ENCODE measurements at places on chromosomes 2 and 18. TPM values are rescaled to one million over a fixed set of nuclear protein-coding genes. Genes with fewer than 3 reads are reported as not detected.
A peak's percentile ranks its signal among the peaks of the same experiment; 100 is the strongest.

GRCh38 chr2:98444436-98445176, at the start of gene INPP4A:
Gene INPP4A, plus strand, starts transcription at chr2:98444858. Its CDS starts 75,191 bp downstream, at chr2:98520049.
- peaks cover 42% of the 10 kb centered on the region for H3K36me3 ChIP-seq
- H3K27ac ChIP-seq: peak within 1 kb of the TSS; percentile 90
- no peaks in the 10 kb centered on the region for H3K27me3 ChIP-seq
- H3K4me1 ChIP-seq: peaks cover 40% of the 10 kb centered on the region
- peak; percentile 82 for DNase-seq

KLHL14 gene
- total RNA-seq: not detected

RAB17 gene
- not detected for total RNA-seq

DNA sequence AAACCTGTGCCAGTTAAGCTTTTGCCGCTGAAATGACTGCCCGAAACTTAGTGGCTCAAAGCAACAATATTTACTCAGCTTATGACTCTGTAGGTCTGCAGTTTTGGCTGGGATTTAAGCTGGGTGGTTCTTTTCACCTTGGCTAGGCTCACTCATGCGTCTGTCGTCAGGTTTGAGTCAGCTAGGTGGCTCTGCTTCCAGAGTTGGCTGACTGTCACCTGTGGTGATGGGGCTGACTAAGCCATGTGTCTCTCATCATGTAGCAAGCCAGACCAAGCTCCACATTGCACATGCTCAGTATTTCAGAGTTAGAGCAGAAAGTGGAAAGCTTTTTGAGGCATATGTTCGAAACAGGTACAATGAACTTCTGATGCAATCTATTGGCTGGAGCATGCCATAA, 354.8 kb downstream of the MEIS1 start:
- H3K4me1 ChIP-seq: no peaks in the 10 kb centered on the region
- no peak overlapping the region for H3K4me3 ChIP-seq
- H3K36me3 ChIP-seq: no peaks in the 10 kb centered on the region
- no peak overlapping the region for H3K27ac ChIP-seq
- H3K27me3 ChIP-seq: no peaks in the 10 kb centered on the region

GRCh38 chr18:47953471-47953931, 23.0 kb upstream of the SMAD2 start:
- DNase-seq: peak; percentile 76
- H3K36me3 ChIP-seq: no peaks in the 10 kb centered on the region
- H3K4me1 ChIP-seq: peaks cover 18% of the 10 kb centered on the region
- H3K4me3 ChIP-seq: peak overlapping the region; percentile 40
- peak overlapping the region; percentile 91 for H3K27ac ChIP-seq

GRCh38 chr2:183536290-183536689, 412.0 kb downstream of the NUP35 start:
- no peaks in the 10 kb centered on the region for H3K4me1 ChIP-seq
- H3K36me3 ChIP-seq: no peaks in the 10 kb centered on the region
- H3K4me3 ChIP-seq: no peak overlapping the region
- no peak for DNase-seq

GRCh38 chr18:75349668-75350511, 77.6 kb downstream of the SMIM21 start:
- no peaks in the 10 kb centered on the region for H3K4me1 ChIP-seq
- H3K27ac ChIP-seq: no peak overlapping the region
- no peak for DNase-seq
- no peak overlapping the region for H3K4me3 ChIP-seq
- peaks cover 2% of the 10 kb centered on the region for H3K36me3 ChIP-seq
- no peaks in the 10 kb centered on the region for H3K27me3 ChIP-seq

DNA sequence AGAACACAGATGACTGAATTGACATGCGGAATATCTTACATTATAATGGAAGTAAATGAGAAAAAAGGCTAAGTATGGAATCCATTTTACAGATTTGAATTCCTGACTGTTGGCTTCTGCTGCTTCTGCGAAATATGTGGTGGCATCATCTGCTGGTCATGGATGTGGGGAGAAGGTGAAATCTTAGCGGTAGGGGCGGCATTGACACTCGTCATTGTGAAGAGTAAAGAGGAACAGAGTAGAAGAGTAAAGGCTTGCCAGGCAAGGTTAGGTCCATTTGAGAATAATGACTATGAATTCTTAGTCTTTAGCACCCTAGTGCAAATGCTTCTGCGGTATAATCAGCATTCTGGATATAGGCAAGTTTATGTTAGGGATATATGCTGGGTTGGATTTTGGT, 32.4 kb downstream of the ACTR3 start:
- no peak for DNase-seq
- no peak overlapping the region for H3K4me3 ChIP-seq
- H3K36me3 ChIP-seq: peaks cover 40% of the 10 kb centered on the region
- no peaks in the 10 kb centered on the region for H3K27me3 ChIP-seq
- H3K27ac ChIP-seq: no peak overlapping the region
- peaks cover 35% of the 10 kb centered on the region for H3K4me1 ChIP-seq

DNA sequence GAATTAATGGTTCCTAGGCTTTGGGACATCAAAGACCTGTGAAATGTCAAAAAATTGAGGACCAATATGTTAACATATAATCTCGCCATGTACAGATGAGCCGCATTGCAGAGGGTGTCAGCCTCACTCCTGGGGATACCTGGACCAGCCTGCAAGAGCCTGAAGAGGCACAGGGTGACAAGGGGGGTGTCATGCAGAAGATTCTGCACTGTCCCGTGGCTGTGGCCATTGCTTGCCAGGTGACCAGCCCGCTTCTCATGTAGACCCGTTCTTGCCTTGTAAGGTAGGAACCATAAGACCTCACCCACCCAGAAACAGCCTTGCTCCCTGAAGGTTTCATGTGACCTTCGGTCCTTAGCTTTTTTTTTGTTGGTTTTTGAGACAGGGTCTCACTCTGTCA, 37.5 kb downstream of the TMEM37 start:
- no peak overlapping the region for H3K27ac ChIP-seq
- H3K4me3 ChIP-seq: no peak overlapping the region
- no peaks in the 10 kb centered on the region for H3K36me3 ChIP-seq
- no peak for DNase-seq
- H3K4me1 ChIP-seq: peaks cover 2% of the 10 kb centered on the region
- H3K27me3 ChIP-seq: peaks cover 5% of the 10 kb centered on the region

DNA sequence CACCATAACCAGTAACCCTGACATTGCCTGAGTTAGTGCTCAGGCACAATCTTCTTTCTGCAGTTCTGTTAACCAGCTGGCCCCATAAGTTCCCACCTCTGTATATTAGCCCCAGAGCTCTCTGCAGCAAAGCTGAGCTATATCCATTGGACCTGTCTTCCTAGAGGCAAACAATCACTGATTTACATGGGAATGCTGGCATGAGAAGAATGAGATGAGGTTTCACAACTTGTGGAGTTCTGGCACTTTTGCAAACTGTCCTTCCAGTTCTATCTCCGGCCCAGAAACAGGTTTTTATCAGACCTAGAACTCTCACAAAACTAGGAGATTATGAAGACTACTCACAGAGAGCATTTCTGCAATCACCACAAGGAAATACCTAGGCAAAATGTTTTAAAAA, 7.9 kb upstream of the CCBE1 start:
- no peaks in the 10 kb centered on the region for H3K4me1 ChIP-seq
- H3K27ac ChIP-seq: no peak overlapping the region
- no peaks in the 10 kb centered on the region for H3K36me3 ChIP-seq
- no peak overlapping the region for H3K4me3 ChIP-seq

- H3K27me3 ChIP-seq: peaks cover 23% of the 10 kb centered on the region
- H3K4me1 ChIP-seq: no peaks in the 10 kb centered on the region
- H3K36me3 ChIP-seq: no peaks in the 10 kb centered on the region
- no peak overlapping the region for H3K4me3 ChIP-seq
These were observed 88.2 kb upstream of the HK2 start for GRCh38 chr2:74745766-74746165.

DNA sequence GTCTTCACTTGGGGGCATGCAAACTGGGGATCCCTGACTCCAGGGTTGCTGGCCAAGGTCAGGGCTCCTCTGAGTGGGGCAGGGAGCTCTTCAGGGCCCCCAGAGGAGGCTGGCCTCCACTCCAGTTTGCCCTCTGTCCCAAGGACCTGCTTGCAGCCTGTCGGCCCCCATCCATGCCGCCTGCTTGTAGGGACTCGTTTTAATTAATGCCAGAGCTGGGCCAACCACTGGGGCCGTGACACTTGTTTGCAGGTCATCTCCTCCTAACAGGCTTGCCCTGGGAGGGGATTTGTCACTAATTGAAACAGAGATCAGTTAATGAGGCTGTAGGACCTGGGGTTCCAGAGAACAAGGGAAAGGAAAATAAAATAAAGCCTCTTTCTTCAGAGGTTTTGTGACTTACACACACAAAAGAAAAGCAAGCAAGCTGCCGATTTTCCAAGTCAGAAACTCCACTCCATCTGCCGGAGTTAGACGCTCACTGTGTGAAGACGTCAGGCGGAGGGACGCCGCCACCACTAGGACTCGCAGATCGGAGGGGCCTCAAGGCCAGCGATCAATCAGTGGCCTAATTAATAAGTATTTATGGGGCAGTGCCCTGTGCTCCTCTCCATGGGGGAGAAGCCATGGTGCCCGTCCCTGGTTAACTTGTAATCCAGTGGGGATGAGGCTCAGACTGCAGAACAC, 75.9 kb downstream of the SFXN5 start:
- no peaks in the 10 kb centered on the region for H3K36me3 ChIP-seq
- no peaks in the 10 kb centered on the region for H3K27me3 ChIP-seq
- H3K4me1 ChIP-seq: no peaks in the 10 kb centered on the region

XIRP2 gene
- not detected for total RNA-seq

DNA sequence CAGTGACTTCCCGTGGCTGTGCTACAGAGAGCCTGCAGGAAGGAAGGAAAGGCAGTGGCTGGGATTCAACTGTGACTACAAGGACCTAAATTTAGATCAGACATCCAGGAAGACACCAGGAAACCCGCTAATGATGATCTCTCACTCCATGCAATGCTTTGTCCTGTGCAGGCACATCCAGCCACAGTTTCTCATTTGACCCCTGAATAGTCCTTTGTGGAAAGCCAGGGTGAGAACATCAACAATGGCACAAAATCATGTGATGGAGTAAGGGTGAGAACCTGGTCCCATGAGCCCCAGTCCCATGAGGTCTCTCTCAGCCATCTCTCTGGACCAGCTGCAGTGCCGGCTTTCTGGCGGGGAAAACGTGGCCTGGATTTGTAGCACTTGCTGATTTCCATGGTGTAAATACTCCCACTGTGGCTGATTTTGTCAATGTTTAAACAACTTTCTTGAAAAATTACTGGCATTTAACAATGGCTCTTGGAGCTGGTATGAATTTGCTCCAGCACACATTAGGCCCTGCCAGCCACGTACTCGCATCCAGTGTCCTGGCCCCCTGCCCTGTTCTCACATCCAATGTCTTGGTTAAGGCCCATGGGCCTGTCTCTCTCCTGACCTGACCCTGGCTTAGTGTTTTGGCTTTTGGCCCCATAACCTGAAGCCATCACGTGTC, 159.0 kb upstream of the HAAO start:
- H3K27ac ChIP-seq: no peak overlapping the region
- H3K36me3 ChIP-seq: no peaks in the 10 kb centered on the region
- no peak for DNase-seq
- H3K27me3 ChIP-seq: peaks cover 2% of the 10 kb centered on the region

- H3K4me1 ChIP-seq: peaks cover 14% of the 10 kb centered on the region
- no peak for DNase-seq
- no peaks in the 10 kb centered on the region for H3K27me3 ChIP-seq
These were observed 73.1 kb upstream of the DNMT3A start for GRCh38 chr2:25414781-25415180.

- H3K27ac ChIP-seq: no peak overlapping the region
- no peak for DNase-seq
- H3K36me3 ChIP-seq: no peaks in the 10 kb centered on the region
- H3K4me1 ChIP-seq: no peaks in the 10 kb centered on the region
These were observed 129.1 kb upstream of the DOCK10 start for GRCh38 chr2:225171350-225171749.

GRCh38 chr2:83233781-83234180, 1225.3 kb downstream of the SUCLG1 start:
- no peaks in the 10 kb centered on the region for H3K27me3 ChIP-seq
- H3K4me3 ChIP-seq: no peak overlapping the region
- H3K36me3 ChIP-seq: no peaks in the 10 kb centered on the region
- no peak overlapping the region for H3K27ac ChIP-seq

DNA sequence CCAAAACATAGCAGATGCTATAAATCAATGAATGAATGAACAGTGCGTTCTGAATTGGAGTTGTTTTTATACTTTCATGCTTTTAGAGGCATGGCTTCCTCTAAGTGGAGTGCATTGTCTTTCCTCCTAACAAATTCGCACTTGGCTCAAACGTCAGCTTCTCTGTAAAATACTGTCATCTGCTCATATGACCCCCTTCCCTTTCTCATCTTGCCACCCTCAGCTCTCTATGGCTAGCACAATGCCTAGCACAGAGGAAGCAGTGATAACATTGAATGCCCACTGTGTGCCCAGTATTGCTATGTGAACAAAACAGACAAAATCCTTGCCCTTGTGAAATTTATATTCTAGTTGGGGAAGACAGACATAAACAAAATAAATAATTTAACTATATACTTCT, 258.8 kb downstream of the MREG start:
- no peak for DNase-seq
- H3K27ac ChIP-seq: no peak overlapping the region
- H3K4me1 ChIP-seq: peaks cover 6% of the 10 kb centered on the region
- H3K27me3 ChIP-seq: peaks cover 3% of the 10 kb centered on the region
- H3K36me3 ChIP-seq: no peaks in the 10 kb centered on the region
- no peak overlapping the region for H3K4me3 ChIP-seq

GCFC2 gene
- total RNA-seq: 17.1 TPM

GRCh38 chr18:63287691-63288220, 31.8 kb downstream of the BCL2 start:
- peaks cover 47% of the 10 kb centered on the region for H3K36me3 ChIP-seq
- DNase-seq: no peak
- H3K4me1 ChIP-seq: peaks cover 64% of the 10 kb centered on the region
- no peak overlapping the region for H3K4me3 ChIP-seq

GRCh38 chr18:8609659-8610458, 622 bp downstream of the RAB12 start:
- H3K4me1 ChIP-seq: peaks cover 45% of the 10 kb centered on the region
- peaks cover 16% of the 10 kb centered on the region for H3K27me3 ChIP-seq
- peak overlapping the region; percentile 91 for H3K4me3 ChIP-seq
- peaks cover 18% of the 10 kb centered on the region for H3K36me3 ChIP-seq
- no peak for DNase-seq

GRCh38 chr2:47654790-47655562, 128.0 kb upstream of the MSH6 start:
- no peak overlapping the region for H3K27ac ChIP-seq
- DNase-seq: no peak
- no peak overlapping the region for H3K4me3 ChIP-seq
- peaks cover 3% of the 10 kb centered on the region for H3K27me3 ChIP-seq

- H3K4me1 ChIP-seq: no peaks in the 10 kb centered on the region
- DNase-seq: no peak
- H3K27me3 ChIP-seq: peaks cover 52% of the 10 kb centered on the region
These were observed 33.9 kb downstream of the RAB31 start for GRCh38 chr18:9741793-9742523.

- no peak overlapping the region for H3K4me3 ChIP-seq
- peaks cover 5% of the 10 kb centered on the region for H3K27me3 ChIP-seq
- no peaks in the 10 kb centered on the region for H3K4me1 ChIP-seq
- DNase-seq: no peak
These were observed 32.8 kb upstream of the MYO3B start for GRCh38 chr2:170145191-170145590.

- H3K27ac ChIP-seq: no peak overlapping the region
- H3K4me3 ChIP-seq: no peak overlapping the region
- no peaks in the 10 kb centered on the region for H3K27me3 ChIP-seq
- H3K36me3 ChIP-seq: no peaks in the 10 kb centered on the region
These were observed 185.1 kb downstream of the NOL4 start for GRCh38 chr18:34039611-34040010.

PROM2 gene
- not detected for total RNA-seq

- peaks cover 5% of the 10 kb centered on the region for H3K36me3 ChIP-seq
- no peak for DNase-seq
- peaks cover 23% of the 10 kb centered on the region for H3K4me1 ChIP-seq
- H3K27me3 ChIP-seq: peaks cover 84% of the 10 kb centered on the region
- H3K27ac ChIP-seq: peak overlapping the region; percentile 59
These were observed 9.4 kb upstream of the SIX3 start for GRCh38 chr2:44932079-44932478.

All from activated CD8-positive, alpha-beta memory T cell treated with anti-CD3 and anti-CD28 coated beads, Interleukin-2, amount 10 ng/mL, durations not matched to agents 7 days and 5 days (primary cell).